ENCODE measurements at places on chromosomes 5 and 9. TPM values are rescaled to one million over a fixed set of nuclear protein-coding genes. Genes with fewer than 3 reads are reported as not detected.

DNA sequence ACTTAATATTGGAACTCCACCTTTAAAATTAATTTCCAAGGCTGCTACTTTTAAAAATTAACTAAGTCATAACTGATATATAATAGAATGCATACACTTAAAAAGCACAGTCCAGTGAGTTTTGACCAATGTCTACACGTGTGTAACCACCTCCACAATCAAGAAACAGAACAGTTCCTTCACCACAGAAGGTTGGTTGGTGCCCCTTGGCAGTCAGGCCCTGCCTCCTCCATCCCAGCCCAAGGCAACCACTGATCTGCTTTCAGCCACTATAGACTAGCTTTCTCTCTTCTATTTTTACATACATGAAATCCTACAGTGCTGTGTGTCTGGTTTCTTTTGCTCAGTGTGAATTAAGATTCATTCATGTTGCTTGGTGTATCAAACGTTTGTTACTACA, 215.2 kb downstream of the CRB2 start:
- H3K36me3 ChIP-seq: peaks cover 4% of the 10 kb centered on the region
- no peaks in the 10 kb centered on the region for H3K27me3 ChIP-seq
- H3K4me3 ChIP-seq: no peak overlapping the region
- H3K4me1 ChIP-seq: no peaks in the 10 kb centered on the region
- no peak for DNase-seq

- H3K27me3 ChIP-seq: no peaks in the 10 kb centered on the region
- DNase-seq: no peak
- H3K27ac ChIP-seq: no peak overlapping the region
- peaks cover 6% of the 10 kb centered on the region for H3K4me1 ChIP-seq
Measured at GRCh38 chr9:84894859-84895258, 225.3 kb downstream of the NTRK2 start.

DNA sequence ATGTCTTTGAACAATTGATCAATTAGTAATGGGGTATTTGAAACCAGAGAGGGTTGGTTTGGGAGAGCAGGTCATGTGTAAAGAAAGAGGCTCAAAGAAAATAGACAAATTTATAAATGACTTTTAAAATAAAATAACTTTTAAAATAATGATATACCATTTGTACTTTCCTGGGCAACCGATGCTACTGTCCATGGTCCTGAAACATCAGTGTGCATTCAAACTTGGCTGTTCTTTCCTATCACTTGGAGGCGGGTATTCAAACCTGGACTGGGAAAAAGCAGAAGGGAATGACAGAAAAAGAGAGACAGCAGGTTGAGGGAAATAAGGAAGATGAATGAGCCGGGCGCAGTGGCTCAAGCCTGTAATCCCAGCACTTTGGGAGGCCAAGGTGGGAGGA, 1446.4 kb upstream of the WWC1 start:
- no peak overlapping the region for H3K27ac ChIP-seq
- DNase-seq: no peak
- no peaks in the 10 kb centered on the region for H3K27me3 ChIP-seq
- H3K4me3 ChIP-seq: no peak overlapping the region
- no peaks in the 10 kb centered on the region for H3K36me3 ChIP-seq
- H3K4me1 ChIP-seq: no peaks in the 10 kb centered on the region

GRCh38 chr9:68476847-68477246, 63.8 kb downstream of the TMEM252 start:
- H3K27me3 ChIP-seq: no peaks in the 10 kb centered on the region
- no peak overlapping the region for H3K4me3 ChIP-seq
- no peak overlapping the region for H3K27ac ChIP-seq
- no peaks in the 10 kb centered on the region for H3K4me1 ChIP-seq
- no peaks in the 10 kb centered on the region for H3K36me3 ChIP-seq

- no peak for DNase-seq
- peaks cover 15% of the 10 kb centered on the region for H3K27me3 ChIP-seq
- no peaks in the 10 kb centered on the region for H3K36me3 ChIP-seq
- peak overlapping the region; percentile 94 for H3K4me3 ChIP-seq
- H3K27ac ChIP-seq: 0 out of 2 replicates have a peak overlapping the region, but pooled peaks have one; percentile 42
Measured at GRCh38 chr5:180070756-180071530, 616 bp downstream of the RNF130 start.

GRCh38 chr5:107231191-107231590, 439.5 kb downstream of the EFNA5 start:
- H3K27me3 ChIP-seq: no peaks in the 10 kb centered on the region
- DNase-seq: no peak

DNA sequence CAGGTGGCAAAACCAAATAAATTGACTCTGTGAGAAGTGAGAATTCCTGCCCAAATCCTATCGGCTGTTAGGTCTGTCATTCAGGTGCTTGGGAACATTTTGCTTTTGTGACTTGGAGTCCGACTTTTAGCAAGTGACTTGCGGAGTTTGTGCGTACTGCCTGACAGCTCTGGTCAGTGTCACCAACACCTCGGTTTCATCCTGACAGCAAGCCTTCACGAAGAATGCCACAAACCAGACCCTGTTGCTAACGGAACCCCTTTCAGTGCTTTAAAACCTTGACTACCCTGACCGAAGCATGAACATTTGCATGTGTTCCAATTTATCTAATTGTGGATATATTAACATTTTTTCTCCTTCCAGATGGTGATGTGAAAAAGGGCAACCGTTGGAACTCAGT, 26.5 kb downstream of the LIX1 start:
- no peak overlapping the region for H3K27ac ChIP-seq
- H3K4me3 ChIP-seq: no peak overlapping the region
- H3K4me1 ChIP-seq: 0 out of 2 replicates have a peak, but pooled peaks cover under 1% of the 10 kb centered on the region
- DNase-seq: no peak

GRCh38 chr9:16447946-16448345, 422.5 kb downstream of the BNC2 start:
- H3K27me3 ChIP-seq: no peaks in the 10 kb centered on the region
- no peaks in the 10 kb centered on the region for H3K4me1 ChIP-seq
- DNase-seq: no peak
- H3K36me3 ChIP-seq: no peaks in the 10 kb centered on the region
- H3K27ac ChIP-seq: no peak overlapping the region
- H3K4me3 ChIP-seq: no peak overlapping the region

DNA sequence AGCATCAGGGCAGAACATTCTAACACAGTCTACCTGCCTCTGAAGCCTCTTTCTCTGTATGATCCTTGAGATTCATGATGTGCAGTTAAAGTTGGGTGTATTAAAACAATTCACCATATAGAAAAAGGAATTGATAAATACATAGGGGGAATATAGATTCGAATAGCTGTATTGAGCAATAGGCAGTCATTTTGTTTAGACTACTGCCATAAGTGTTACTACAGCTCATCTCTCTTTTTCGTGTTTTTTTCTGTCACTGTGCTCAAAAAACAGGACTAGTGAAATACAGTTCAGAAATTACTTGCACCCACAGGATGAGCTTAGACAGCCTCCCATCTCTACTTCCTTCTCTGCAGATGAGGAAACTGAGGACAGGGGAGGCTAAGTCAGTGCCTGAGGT, 144.6 kb upstream of the FBN2 start:
- no peak for DNase-seq
- H3K27me3 ChIP-seq: no peaks in the 10 kb centered on the region
- H3K4me3 ChIP-seq: no peak overlapping the region

DNA sequence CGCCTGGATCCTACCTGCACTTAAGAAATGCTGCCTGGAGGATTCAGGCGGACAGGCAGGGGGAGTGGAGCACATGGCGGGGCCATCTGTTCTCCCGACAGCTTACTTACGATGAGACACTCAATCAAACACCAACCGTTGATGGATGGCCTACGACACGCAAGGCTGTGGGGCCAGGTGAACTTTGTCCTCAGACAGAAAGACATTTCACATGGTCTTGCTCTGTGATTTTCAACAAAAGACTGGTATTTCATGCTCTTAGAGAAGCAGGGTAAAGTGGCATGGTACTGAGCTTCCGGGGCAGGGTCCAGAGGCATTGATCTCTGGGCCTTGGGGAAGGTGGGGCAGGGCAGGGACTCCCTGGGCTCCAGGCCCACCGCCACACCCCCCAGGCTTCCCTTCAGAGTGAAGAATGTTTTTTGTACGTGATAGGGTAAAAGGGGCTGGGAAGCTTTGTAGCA, 9.1 kb upstream of the OLFM1 start:
- H3K4me1 ChIP-seq: peaks cover 9% of the 10 kb centered on the region
- peaks cover 17% of the 10 kb centered on the region for H3K27me3 ChIP-seq
- H3K27ac ChIP-seq: no peak overlapping the region
- H3K36me3 ChIP-seq: no peaks in the 10 kb centered on the region
- H3K4me3 ChIP-seq: no peak overlapping the region

DNA sequence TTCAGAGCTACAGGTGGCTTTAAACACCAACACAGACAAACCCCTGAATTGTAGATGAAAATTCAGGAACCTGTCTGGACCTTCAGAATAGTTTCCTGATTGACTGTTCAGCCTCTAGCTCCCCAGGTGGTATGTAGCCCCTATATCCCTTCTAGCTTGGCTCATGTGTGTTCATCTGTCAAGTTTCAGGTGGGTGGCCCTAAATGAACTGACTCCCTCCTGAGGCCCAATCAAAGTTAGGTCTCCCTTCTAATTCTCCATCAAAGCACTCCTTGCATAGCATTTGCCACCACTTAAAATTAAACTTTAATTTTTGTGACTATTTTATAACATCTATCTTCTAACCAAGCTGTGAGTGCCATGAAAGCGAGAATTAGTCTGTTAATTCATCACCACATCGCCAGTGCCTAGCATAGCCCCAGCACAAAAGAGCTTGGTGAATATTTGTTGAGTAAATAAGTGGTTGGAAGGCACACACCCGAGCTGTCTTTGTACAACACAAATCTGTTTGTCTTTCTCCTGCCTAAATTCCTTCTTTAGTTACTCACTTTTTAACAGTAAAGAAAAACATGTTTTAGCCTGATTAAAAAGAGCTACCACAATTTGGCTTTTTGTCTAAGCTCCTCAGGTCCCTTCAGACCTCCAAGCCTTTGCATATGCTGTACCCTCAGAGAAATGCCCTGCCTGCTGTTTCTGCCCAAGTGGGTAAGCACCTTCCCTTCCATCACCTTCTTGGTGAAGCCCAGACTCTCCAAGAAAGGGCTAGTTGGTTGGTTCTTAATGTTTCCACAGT, 138.1 kb upstream of the HMHB1 start:
- no peaks in the 10 kb centered on the region for H3K27me3 ChIP-seq
- no peaks in the 10 kb centered on the region for H3K4me1 ChIP-seq
- no peaks in the 10 kb centered on the region for H3K36me3 ChIP-seq

GRCh38 chr5:99317136-99317535, 388.3 kb upstream of the CHD1 start:
- no peaks in the 10 kb centered on the region for H3K36me3 ChIP-seq
- no peak for DNase-seq
- no peak overlapping the region for H3K4me3 ChIP-seq
- H3K27me3 ChIP-seq: no peaks in the 10 kb centered on the region
- H3K27ac ChIP-seq: no peak overlapping the region

DNA sequence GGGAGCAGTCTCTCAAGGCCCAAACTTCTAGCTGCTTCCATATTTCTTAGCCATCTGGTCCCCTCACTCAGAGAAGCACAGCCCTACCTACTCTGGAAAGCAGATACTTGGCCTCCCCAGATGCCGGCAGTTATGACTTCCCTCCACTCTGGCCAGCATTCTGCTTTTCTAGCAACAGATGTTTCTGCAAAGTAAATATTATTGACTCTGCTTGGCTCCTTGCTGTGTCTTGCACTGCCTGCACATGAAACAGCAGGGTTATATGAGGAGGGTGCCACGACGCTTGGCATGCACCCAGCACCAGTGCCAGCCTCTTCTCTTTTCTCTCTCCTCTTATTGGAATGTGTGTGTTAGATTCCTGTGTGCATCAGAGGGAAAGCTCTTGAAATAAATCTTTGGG, 99.7 kb downstream of the ARHGAP26 start:
- H3K27ac ChIP-seq: no peak overlapping the region
- H3K36me3 ChIP-seq: no peaks in the 10 kb centered on the region
- no peak for DNase-seq
- H3K27me3 ChIP-seq: no peaks in the 10 kb centered on the region
- no peak overlapping the region for H3K4me3 ChIP-seq

GRCh38 chr5:180618829-180619562, 27.7 kb upstream of the SCGB3A1 start:
- no peaks in the 10 kb centered on the region for H3K36me3 ChIP-seq
- peaks cover 2% of the 10 kb centered on the region for H3K27me3 ChIP-seq
- peak overlapping the region; percentile 71 for H3K4me3 ChIP-seq
- no peak overlapping the region for H3K27ac ChIP-seq
- H3K4me1 ChIP-seq: no peaks in the 10 kb centered on the region
- peak; percentile 15 for DNase-seq

- H3K36me3 ChIP-seq: no peaks in the 10 kb centered on the region
- H3K27ac ChIP-seq: no peak overlapping the region
- no peaks in the 10 kb centered on the region for H3K4me1 ChIP-seq
- no peaks in the 10 kb centered on the region for H3K27me3 ChIP-seq
- DNase-seq: no peak
- H3K4me3 ChIP-seq: no peak overlapping the region
Measured at GRCh38 chr5:38678076-38678475, 121.6 kb upstream of the LIFR start.

DNA sequence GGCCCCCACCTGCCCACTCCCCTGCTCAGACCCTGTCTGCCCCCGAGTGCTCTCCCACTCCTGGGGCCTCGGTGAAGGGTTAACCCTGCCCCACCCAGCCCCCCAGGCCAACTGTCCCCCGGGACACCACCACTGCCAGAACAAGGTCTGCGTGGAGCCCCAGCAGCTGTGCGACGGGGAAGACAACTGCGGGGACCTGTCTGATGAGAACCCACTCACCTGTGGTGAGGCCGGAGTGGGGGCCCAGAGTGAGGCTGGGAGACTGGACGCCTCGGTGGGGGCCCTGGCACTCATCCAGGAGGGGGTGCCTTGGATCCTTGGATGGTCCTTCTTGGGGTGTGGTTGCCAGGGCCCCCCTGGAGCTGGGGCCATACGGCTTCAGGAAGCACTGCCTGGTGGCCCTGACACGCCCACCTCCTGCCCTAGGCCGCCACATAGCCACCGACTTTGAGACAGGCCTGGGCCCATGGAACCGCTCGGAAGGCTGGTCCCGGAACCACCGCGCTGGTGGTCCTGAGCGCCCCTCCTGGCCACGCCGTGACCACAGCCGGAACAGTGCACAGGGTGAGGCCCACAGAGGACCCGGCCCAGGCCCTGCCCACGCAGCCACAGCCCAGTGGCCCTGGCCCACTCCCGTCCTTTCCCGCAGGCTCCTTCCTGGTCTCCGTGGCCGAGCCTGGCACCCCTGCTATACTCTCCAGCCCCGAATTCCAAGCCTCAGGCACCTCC, 2.1 kb downstream of the MAMDC4 start:
- no peaks in the 10 kb centered on the region for H3K4me1 ChIP-seq
- no peaks in the 10 kb centered on the region for H3K36me3 ChIP-seq
- no peak overlapping the region for H3K4me3 ChIP-seq

DNA sequence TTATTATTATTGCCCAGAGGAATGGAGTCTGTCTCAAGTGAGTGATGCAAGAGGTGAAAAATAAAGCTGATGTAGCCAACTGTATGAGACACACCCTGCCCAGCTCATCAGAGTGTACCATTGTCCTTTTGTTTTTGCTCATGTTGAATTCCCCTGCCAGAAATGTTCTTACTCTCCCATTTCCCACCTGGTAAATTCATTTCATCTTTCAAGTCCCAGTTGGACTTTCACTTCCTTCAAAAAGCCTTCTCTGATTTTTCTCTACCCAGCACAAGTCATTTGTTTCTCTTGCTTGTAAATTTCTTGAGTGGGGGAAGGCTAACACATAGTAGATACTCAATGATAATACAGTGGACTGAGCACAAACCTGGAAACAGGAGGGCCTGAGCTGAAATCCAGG, 394.5 kb upstream of the ZNF462 start:
- H3K4me3 ChIP-seq: no peak overlapping the region
- no peak for DNase-seq
- H3K27ac ChIP-seq: no peak overlapping the region
- peaks cover 12% of the 10 kb centered on the region for H3K4me1 ChIP-seq

The ADRA1B gene
- total RNA-seq: not detected

The INSL4 gene
- total RNA-seq: not detected

The INSYN2B gene
- total RNA-seq: not detected

The ENTPD8 gene
- 0.48 TPM for total RNA-seq

The ORM1 gene
- not detected for total RNA-seq

The FRMD3 gene
- 1.4 TPM for total RNA-seq

The GMCL2 gene
- total RNA-seq: 0.13 TPM

The MARCHF11 gene
- 0.86 TPM for total RNA-seq

Data from H1 (cell line).